ENCODE measurements at places on chromosomes 16 and 17.
A peak's percentile ranks its signal among the peaks of the same experiment; 100 is the strongest.

- DNase-seq: no peak
These were observed 11.0 kb upstream of the BAIAP3 start for GRCh38 chr16:1322407-1322806.

DNA sequence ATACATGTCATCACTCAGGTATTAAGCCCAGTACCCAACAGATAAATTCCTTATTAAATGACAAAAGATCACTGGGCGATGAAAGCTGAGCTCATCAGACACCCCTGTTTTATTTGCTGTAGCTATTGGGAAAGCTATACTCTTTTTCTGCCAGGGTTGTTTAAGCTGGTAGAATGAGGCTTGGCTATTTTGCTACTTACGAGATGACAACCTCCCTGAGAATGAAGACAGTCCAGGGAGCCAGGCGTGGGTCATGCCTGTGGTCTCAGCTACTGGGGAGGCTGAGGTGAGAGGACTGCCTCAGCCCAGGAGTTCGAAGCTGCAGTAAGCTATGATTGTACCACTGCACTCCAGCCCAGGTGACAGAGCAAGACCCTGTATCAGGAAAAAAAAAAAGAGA, 4.3 kb upstream of the SH2B1 start:
- no peak for DNase-seq

DNA sequence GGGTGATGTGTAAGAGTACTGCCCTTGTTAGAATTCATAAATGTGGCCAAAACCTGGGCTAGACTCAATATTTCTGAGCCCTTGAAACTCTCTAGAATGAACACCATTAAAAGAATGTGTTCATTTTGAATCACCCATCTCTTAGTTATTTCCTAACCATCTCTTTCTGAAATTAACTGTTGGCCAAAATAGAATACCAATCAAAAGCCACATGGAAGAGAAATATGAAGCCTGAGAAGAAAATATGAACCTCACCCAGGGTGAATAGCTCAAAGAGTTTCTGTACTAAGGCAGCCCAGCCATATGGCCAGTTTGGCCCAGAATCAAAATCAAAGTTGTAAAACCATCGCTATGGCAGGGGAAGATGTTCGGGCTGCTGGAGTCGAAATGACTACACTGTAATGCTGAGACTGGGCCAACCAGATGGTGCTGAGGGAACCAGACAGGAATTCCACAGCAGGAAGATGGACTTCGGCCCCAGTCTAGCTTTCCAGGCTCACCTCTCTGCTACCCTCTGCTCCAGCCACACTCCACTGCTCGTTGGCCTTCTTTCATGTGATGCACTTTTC, 154.3 kb upstream of the ZFHX3 start:
- no peak for DNase-seq

- no peak for DNase-seq
These were observed 27.9 kb upstream of the ARL6IP1 start for GRCh38 chr16:18829251-18829650.

GRCh38 chr16:30609002-30609925, 925 bp downstream of the ZNF689 start:
- DNase-seq: peak; percentile 48

- DNase-seq: no peak
These were observed 19.2 kb downstream of the CDH3 start for GRCh38 chr16:68664297-68664696.

- DNase-seq: no peak
These were observed 103.5 kb downstream of the STX8 start for GRCh38 chr17:9472094-9472493.

DNA sequence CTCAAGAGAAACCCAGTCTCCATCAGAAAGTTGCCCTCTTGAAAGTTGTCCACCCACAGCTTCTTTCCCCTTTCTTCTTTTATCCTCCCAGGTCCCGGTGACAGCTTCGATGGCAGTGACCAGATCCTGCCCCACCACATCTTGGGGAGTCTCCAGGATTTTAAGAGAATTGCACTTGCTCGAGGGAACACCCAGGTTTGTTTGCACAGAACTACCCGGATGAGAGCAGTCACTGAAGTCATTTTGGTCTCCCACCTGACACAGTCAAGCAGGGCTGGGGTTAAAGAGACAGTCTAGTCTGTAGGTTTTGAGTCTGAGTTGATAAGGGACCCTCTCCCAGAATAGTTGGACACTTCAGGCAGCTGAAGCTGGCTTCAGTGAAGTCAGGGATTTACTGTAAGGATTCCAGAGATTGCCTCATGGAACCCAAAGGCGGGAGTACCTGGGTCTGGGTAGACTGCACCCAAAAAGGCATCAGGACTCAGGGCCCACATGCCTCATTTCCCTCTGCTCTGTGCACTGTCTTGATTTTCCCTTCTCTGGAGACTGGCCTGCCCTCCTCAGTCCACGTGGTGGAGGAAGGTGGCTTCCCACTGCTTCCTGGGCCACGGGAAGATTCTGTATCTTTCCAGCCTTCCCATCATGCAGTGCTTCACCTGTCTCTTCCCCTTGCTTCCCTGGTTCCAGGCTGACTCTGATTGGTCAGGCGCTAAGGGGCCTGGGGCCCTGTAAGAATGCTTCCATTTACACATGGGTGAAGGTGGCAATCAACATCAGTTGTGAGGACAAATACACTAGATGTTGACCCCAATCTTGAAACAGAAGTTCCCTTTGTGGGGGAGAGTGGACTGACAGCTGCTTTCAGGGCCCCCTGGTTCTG, 9.5 kb downstream of the MYCBPAP start:
- no peak for DNase-seq

- no peak for DNase-seq
These were observed 283.5 kb downstream of the C16orf95 start for GRCh38 chr16:87033541-87034300.

DNA sequence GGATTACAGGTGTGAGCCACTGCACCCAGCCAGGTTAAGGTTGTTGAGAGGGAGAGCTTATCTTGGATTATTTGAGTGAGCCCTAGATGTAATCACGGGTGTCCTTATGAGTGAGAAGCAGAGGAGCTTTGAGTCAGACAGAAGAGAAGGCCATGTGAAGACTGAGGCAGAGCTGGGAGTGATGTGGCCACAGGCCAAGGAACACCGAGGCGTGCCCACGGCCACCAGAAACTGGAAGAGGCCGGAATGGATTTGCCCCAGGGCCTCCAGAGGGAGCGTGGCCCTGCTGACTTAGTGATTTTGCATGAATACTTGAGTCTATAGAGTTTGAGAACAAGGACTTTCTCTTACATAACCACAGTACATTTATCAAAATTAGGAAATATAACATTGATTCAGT, 137.7 kb downstream of the RPTOR start:
- DNase-seq: no peak

DNA sequence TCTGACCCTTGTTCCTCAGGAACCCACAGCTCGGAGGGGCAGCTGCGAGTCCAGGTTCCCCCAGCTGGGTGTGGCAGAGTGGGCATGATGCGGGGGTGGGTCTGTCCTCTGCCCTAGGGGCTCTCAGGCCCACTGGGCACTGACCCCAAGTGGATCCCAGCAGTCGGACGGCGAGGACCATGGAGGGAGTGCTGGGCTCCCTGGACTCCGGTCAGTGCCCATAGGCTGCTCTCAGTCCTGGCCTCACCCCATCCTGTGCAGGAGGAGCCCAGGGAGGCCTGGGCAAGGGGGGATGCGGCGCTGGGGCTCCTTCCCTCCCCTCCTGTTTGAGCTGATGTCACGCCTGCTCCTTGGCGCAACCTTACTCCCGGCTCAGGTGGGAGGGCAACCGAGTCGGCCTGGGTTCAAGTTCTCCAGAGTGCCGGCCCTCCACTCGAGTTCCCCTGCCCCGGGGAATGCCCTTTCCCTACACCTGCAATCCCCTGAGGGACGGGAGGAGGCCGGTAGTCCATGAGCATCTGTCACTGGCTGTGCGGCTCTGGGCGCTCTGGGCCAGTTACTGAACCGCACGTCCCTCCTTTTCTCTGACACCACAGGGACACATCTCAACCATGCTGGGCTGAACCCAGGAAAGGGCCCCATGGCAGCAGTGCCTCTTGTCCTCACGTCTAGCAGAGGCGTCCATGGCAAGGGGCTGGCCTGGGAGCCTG, 52.6 kb upstream of the ACSF3 start:
- no peak for DNase-seq

- DNase-seq: peak; percentile 24
These were observed 881 bp downstream of the MLLT6 start for GRCh38 chr17:38705803-38706504.

- DNase-seq: no peak
These were observed 23.7 kb upstream of the PHLPP2 start for GRCh38 chr16:71748226-71748625.

GRCh38 chr17:50805486-50805885, 29.9 kb upstream of the WFIKKN2 start:
- no peak for DNase-seq

GRCh38 chr17:9116311-9116835, 95.1 kb downstream of the NTN1 start:
- DNase-seq: no peak

- DNase-seq: no peak
These were observed 3.8 kb downstream of the SLC12A4 start for GRCh38 chr16:67964477-67965131.

DNA sequence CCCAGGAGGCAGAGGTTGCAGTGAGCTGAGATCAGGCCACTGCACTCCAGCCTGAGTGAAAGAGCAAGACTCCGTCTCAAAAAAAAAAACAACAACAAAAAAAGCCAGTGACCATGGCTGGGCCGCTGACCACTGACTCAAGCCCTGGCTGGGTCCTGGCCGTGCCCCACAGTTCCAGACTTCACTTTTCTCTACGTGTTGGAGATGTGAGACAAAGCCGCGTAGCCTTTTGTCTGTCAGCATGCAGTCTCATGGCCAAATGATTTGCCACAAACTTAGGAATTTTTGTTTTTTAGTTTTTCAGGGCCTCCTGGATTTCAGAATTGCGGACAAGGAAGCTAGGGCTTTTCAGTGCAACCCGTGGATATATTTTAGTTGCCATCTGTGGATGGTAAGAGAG, 89.3 kb upstream of the CIBAR2 start:
- DNase-seq: no peak

DNA sequence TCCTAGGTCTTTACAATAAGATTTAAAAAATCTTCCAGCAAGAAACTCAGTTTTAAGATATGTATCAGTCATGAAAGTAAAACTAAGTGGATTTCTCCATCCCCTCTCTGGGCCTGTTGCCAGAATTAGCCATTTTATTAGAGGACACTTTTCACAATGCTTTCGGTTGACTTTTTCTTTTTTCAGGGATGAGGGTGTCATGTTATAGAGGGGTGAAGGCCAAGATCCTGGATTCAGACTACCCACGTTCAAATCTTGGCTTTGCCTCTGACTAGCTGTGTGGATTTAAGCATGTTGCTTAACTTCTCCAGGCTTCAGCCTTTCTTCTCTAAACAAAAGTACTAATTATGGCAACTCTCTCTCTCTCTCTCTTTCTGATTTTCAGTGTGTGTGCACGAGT, 111.7 kb upstream of the COX10 start:
- DNase-seq: no peak

DNA sequence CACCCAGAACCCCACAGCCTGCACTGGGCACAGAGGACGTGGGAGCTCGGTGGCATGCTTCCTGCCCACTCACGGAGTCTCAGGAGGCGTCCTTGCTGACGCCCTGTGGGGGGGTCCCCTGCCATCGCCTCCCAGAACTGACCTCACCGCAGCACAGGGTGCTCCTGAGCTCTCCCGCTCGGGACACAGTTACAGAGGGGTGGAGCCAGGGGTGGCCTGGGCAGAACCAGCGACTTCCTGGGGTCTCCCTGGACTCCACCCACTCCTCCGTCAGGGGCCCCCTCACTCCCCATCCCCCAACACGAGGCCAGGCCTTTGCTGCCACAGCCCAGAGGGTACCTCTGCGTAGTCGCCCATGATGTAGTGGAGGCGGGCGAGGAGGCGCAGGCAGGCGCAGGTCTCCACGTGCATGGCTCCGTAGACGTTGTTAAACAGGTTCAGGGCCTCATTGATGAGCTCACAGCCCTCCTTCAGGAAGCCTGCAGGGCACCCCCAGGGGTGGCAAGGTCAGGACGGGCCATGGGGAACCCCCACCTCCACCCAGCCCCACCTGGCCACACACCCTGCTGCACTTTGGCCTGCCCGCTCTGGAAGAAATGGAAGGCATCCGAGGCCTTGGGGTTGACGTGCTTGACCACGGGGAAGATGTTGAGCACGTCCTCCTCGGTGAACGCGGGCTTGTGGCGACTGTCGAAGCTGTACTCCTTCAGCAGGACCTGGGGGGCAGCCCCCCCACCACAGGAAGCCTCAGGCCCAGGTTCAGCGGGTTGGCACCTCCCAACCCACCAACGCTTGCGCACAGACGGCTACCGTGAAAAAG, 17.8 kb downstream of the CLUH start:
- no peak for DNase-seq

- no peak for DNase-seq
These were observed 136.7 kb downstream of the XYLT1 start for GRCh38 chr16:17334096-17334495.

DNA sequence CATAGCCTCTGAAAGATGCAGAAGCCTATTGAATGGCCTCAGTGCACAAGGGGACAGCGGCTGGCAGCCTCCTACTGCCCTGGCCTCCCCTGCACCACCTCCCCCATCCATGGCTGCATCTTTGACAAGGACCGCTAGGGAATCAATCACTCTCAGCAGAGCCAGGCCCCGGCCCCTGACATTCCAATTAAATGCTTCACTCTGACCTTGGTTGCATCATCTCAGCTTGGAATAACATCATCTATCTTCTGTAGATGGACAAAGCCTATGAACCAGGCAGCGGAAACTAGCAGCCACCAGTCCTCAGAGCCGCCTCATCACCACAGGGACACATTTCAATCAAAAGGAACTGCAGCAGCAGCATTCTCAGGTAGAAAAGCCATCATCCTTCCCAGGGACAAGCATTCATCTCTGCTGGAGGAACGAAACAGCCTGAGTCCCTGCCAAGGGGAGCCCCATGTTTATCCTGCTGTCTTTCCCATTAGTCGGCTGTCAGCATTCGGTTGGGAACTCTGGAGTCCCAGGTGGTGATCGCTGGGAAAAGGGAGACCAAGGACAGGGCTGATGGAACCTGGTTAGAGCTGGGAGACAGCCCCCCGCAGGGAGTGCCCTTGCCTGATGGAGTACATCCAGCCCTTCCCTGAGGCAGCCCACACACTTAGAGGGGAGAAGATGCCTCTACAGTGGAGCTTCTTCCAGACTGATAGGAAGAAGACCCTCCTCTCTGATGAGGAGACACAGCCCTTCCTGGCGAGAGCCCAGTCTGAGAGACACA, 11.5 kb upstream of the TMEM132E start:
- no peak for DNase-seq

GRCh38 chr16:4788489-4788889, 344 bp upstream of the SEPTIN12 start:
- no peak for DNase-seq

- DNase-seq: no peak
These were observed 41.8 kb downstream of the GAS7 start for GRCh38 chr17:10156599-10156947.

GRCh38 chr16:83967838-83968305, at the start of gene NECAB2:
Gene NECAB2 (plus strand): TSS chr16:83968244. CDS start chr16:83968649, 405 bp downstream.
- DNase-seq: peak; percentile 14

Data from endothelial cell of umbilical vein (primary cell).